Activated CD4-positive, alpha-beta memory T cell treated with anti-CD3 and anti-CD28 coated beads for 36 hours (primary cell): ENCODE measurements at places on chromosomes 1 and 21. TPM values are rescaled to one million over a fixed set of nuclear protein-coding genes. Genes with fewer than 3 reads are reported as not detected.
A peak's percentile ranks its signal among the peaks of the same experiment; 100 is the strongest.

- no peak overlapping the region for H3K27ac ChIP-seq
- peak; percentile 36 for DNase-seq
- H3K27me3 ChIP-seq: no peaks in the 10 kb centered on the region
- H3K36me3 ChIP-seq: peaks cover 8% of the 10 kb centered on the region
- peaks cover 33% of the 10 kb centered on the region for H3K4me1 ChIP-seq
Measured at GRCh38 chr1:8422510-8423268, 104.8 kb downstream of the SLC45A1 start.

DNA sequence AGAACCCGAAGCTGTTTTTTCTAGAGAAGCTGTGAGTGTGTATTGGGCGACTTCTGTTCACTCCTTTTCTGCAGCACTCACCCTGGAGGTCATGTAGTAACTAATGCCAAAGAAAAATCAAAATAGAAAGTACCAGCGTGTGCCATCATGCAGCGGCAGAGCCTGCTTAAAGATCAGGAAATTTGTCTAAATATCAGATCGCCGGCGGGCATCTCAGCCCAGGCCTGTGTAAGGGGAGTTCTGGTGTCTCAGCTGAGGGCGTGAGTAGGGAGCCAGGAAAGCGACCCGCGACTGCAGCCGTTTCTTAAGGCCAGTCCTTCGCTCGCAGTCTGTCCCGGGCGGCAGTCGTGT, 768 bp downstream of the EDARADD start:
- DNase-seq: no peak
- peaks cover 28% of the 10 kb centered on the region for H3K4me1 ChIP-seq
- peak overlapping the region; percentile 86 for H3K27ac ChIP-seq
- H3K36me3 ChIP-seq: no peaks in the 10 kb centered on the region
- peaks cover 19% of the 10 kb centered on the region for H3K27me3 ChIP-seq

- H3K27me3 ChIP-seq: peaks cover 1% of the 10 kb centered on the region
- peak; percentile 76 for DNase-seq
- no peaks in the 10 kb centered on the region for H3K4me1 ChIP-seq
- H3K4me3 ChIP-seq: no peak overlapping the region
- no peaks in the 10 kb centered on the region for H3K36me3 ChIP-seq
- H3K27ac ChIP-seq: no peak overlapping the region
Measured at GRCh38 chr1:7646981-7647901, 123.9 kb upstream of the VAMP3 start.

DNA sequence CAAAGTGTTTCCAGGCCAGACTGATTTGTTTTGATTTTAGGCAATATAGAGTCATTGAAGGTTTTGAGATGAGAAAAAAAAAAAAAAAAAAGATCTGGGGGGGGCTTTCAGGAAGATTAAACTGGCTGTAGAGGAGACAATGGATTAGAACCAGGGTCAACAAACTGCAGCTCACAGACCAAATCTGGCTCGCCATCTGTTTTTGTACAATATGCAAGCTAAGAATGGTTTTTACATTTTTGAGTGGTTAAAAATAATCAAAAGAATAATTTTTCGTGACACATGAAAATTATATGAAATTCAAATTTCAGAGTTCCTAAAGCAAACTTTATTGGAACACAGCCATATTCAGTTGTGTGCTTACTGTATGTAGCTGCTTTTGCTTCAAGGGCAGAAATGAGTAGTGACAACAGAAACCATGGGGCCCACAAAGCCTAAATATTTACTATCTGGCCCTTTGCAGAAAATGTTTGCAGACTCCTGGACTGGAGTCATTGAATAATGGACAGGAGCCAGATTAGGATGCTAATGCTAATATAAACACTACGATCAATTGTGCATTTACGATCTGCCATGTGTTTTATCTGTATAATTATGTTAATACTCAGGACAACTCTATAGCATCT, 375.7 kb upstream of the DAB1 start:
- H3K27me3 ChIP-seq: no peaks in the 10 kb centered on the region
- no peak overlapping the region for H3K4me3 ChIP-seq
- no peaks in the 10 kb centered on the region for H3K36me3 ChIP-seq
- no peak for DNase-seq
- no peak overlapping the region for H3K27ac ChIP-seq

DNA sequence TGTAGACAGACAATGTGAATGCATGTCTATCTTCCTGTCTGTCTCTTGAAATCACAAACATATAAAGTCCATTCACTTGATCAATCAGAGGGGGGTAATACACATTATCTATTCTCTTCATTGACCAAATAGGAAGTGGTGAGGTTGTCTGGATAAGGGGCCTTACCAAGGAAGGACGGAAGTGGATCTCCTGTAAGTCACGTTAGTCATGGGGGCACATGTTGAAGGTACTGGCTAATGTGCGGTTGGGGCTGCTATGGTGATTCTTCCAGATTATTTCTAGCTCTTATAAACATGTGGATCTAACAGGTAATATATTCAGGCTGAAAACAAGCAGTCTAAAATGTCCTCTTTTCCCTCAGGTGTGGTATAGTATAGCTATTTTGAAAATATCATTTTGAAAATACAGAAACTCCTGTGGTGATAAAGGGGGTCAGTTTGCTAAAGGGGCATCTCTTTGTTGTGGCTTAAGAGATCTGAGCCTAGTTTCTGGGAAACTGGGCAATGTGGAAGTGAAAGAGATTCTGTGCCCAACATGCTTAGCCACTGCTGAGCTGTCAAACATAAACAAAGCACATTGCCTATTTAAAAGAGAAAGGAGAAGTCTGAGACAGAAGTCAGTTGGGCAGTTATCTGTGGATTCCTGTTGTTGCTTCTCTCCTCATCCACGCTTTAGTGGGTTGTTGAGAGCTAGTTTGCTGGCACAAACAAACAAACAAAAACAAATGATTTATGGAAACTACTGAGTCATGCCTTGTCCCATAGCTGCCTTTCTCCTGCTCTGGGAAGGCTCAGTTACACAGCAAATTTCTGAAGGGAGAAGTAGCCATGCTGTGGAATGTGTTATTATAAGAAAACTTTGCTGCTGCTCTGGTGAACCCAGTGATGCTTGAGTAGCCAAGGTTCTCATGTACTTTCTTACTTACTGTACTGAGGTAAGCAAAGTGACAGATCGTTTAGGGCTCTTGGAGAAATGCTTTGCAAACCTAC, 166.9 kb downstream of the HLX start:
- no peak for DNase-seq
- no peaks in the 10 kb centered on the region for H3K36me3 ChIP-seq
- peaks cover 4% of the 10 kb centered on the region for H3K27me3 ChIP-seq
- H3K4me1 ChIP-seq: no peaks in the 10 kb centered on the region

DNA sequence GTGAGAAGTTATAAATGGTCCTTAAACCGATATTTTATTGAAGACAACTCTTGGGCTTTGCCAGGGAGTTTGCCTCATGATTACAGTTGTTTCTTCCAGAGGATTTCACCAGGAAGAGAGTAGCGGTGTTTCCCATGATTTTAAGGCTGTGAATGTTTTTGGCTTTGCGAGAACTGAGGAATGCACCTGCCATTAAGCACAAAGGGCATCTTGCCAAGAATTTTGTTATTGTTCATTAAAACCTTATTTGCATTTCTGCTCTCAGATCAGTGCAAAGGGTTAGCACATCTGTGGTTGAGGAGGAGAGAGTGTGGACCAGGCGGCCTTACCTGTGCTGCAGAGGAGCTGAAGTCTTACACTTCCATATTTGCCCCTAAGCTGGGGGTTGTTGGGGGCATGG, 13.8 kb downstream of the CNIH3 start:
- no peak for DNase-seq
- peaks cover 1% of the 10 kb centered on the region for H3K27me3 ChIP-seq
- no peak overlapping the region for H3K4me3 ChIP-seq
- no peak overlapping the region for H3K27ac ChIP-seq
- peaks cover 4% of the 10 kb centered on the region for H3K4me1 ChIP-seq

GRCh38 chr1:191176131-191176530, 698.5 kb upstream of the BRINP3 start:
- no peak overlapping the region for H3K27ac ChIP-seq
- H3K4me3 ChIP-seq: no peak overlapping the region
- no peaks in the 10 kb centered on the region for H3K27me3 ChIP-seq
- no peaks in the 10 kb centered on the region for H3K4me1 ChIP-seq
- H3K36me3 ChIP-seq: no peaks in the 10 kb centered on the region

- no peak for DNase-seq
- no peak overlapping the region for H3K27ac ChIP-seq
- H3K4me1 ChIP-seq: peaks cover 36% of the 10 kb centered on the region
Measured at GRCh38 chr1:51247022-51247421, 10.9 kb downstream of the RNF11 start.

DNA sequence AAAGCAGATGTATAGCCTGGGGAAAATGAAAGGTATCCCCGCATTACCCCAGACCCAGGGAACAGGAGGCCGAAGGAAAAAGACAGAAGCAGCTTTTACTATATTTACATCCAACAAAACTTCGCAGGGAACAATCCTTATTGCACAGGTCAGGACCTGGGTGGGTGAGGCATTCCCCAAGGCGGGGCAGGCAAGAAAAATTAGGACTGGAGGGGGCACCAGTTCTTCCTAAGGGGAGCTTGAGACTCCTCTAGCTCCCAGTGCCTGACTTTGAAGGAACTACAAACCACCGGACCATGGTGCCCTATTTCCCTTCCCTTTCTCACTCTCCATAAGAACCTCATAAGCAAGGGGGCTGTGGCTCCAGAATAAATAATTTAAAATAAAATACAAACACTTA, 6.7 kb upstream of the GATAD2B start:
- H3K27me3 ChIP-seq: no peaks in the 10 kb centered on the region
- H3K27ac ChIP-seq: no peak overlapping the region
- no peak for DNase-seq
- no peak overlapping the region for H3K4me3 ChIP-seq
- H3K36me3 ChIP-seq: peaks cover 18% of the 10 kb centered on the region

GRCh38 chr1:182189535-182190066, 128.1 kb upstream of the ZNF648 start:
- H3K4me3 ChIP-seq: no peak overlapping the region

- H3K4me1 ChIP-seq: no peaks in the 10 kb centered on the region
- H3K4me3 ChIP-seq: no peak overlapping the region
- no peaks in the 10 kb centered on the region for H3K36me3 ChIP-seq
Measured at GRCh38 chr1:68011657-68012375, 38.6 kb downstream of the DIRAS3 start.

GRCh38 chr1:26359981-26360806, 6.3 kb upstream of the CRYBG2 start:
- no peaks in the 10 kb centered on the region for H3K36me3 ChIP-seq
- peaks cover 44% of the 10 kb centered on the region for H3K4me1 ChIP-seq
- H3K27ac ChIP-seq: no peak overlapping the region
- peak; percentile 71 for DNase-seq

DNA sequence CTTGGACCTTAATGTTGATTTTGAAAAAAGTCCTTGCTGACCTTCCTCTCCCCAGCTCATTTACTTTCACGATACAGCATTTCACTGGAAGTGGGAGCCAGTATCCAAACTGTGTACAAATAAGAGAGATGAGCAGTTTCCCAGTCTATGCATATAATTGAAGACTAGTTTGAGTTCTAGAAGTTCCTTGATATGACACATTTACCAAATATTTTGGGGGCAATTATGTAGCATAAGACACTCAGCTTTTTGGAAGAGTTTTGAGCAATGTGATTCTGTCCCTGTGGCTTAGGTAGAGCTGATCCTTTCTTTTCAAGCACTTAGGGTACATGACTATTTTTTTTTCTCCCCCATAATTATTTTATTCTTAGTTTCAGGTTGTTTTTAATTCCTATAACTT, 26.4 kb downstream of the GIPC2 start:
- H3K27me3 ChIP-seq: peaks cover 9% of the 10 kb centered on the region
- H3K36me3 ChIP-seq: no peaks in the 10 kb centered on the region
- H3K27ac ChIP-seq: no peak overlapping the region
- no peak overlapping the region for H3K4me3 ChIP-seq

DNA sequence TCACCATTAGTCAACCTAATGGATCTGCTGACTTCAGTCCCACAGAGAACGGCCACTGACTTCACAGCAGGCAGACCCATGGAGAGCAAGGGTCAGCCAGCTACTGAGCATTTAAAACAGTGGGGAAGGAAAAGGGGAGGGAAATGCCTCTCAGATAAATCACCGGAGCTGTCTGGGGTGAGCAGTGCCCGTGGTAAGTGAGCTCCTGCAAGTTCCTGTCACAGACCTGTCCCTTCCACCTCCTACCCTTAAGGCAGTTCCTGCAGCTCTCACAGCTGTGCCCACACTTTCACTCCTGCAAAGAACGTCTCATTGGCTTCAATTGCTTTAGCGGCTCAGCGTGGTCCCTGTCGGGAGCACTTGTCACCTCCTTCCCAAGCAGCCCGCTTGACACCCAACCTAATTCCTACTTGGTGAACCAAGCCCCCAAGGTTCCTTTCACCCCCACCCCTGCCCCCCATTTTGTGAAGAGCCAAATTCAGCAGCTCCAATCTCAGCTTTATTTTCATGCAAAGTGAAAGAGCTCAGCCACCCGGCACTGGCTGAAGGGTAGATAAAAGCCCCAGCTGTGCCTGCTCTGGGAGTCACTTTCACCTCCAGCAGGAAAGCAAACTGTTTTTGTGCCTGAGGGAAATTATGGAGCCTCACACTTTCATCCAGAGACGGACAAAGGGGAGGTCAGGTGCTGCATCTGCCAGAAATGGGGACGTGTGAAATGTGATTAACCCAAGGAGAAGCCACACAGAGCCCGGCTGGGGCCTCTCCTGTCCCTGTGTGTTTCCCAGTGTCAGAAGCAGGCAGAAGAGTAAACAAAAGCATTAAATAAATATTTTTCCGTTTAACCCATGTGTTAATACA, 306.2 kb downstream of the TTLL7 start:
- H3K27me3 ChIP-seq: peaks cover 6% of the 10 kb centered on the region
- peaks cover 10% of the 10 kb centered on the region for H3K4me1 ChIP-seq
- peak overlapping the region; percentile 67 for H3K4me3 ChIP-seq
- no peak overlapping the region for H3K27ac ChIP-seq
- DNase-seq: peak; percentile 13

PDPN gene
- not detected for total RNA-seq

CCT3 gene
- 356 TPM for total RNA-seq

WDR4 gene
- total RNA-seq: 39.8 TPM

OR2T35 gene
- not detected for total RNA-seq

COL9A2 gene
- 13.1 TPM for total RNA-seq

ABL2 gene
- total RNA-seq: 8.8 TPM

OR2T11 gene
- total RNA-seq: not detected

FCRL4 gene
- not detected for total RNA-seq

AMPD1 gene
- total RNA-seq: not detected

LRRN2 gene
- not detected for total RNA-seq

MMEL1 gene
- total RNA-seq: 1.2 TPM

MYOM3 gene
- total RNA-seq: not detected

RNF220 gene
- 73.7 TPM for total RNA-seq

ADGRL4 gene
- not detected for total RNA-seq

SHISAL2A gene
- 11.0 TPM for total RNA-seq
